ENCODE measurements at places on chromosomes 5 and 9.

DNA sequence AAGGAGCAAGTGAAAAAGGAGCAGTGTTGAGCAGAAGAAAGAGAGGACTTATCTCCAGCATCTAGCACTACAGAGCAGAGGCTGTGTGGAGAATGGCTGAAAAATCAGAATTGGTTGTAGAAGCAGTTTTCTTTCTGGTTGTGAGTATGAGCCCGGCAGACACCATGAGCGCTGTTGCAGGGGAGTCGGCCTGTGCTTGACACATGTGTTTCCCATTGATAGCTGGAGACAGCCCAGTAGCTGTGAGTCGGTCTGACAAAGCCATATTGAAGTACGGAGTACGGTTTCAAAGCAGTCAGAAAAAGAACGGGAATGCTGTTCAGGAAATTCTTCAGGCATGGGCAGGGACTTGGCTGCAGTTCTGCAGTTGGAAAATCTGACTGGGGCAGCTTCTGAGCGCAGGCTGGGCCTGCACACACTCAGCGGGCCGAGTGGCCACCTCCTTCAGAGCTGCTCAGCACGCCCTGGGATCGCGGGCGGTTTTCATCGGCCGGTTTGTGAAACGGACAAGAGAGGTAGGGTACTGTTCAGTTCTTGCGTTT lies at the start of gene SGCD:
TSS of gene SGCD (plus strand) at position 447 of the 542 bp plus-strand sequence.
- DNase-seq = peak; percentile 92

DNA sequence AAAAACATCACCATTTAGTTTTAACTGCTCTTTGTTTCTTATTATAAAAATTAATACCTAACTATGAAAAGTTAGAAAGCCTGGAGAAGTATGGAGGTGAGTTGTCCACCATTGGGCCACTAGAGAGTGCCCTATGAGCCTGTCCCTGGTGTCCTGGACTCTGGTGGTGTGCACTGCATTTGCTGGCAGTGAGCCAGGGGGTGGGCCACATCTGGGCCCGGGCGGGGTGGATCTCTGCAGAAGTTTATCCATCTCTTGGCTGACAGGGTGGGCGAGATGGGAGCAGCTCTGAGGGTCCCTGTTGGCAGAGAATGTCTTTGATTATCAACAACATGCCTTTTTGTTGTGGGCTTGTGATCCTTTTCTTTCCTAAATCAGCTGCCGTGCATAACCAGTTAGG lies 8.2 kb downstream of the TENT4A start:
- no peak for DNase-seq

DNA sequence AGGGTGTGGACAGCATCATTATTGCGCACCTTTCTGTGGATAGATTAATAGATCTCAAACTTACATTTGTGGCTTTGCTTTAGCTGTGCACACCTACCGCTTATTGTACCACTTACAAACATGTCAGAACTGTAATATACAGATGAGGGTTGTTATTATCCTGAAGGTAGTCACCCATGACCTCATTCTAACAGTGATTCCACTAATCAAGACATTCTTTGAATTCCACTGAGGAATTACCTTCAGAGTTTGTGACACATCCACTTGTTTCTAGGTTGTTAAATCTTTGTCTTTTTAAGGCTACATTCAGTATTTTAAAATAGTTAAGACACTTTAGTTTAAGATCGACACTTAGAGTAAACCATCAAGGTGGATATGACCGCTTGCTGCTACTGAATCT lies 7.8 kb downstream of the KCNV2 start:
- no peak for DNase-seq

DNA sequence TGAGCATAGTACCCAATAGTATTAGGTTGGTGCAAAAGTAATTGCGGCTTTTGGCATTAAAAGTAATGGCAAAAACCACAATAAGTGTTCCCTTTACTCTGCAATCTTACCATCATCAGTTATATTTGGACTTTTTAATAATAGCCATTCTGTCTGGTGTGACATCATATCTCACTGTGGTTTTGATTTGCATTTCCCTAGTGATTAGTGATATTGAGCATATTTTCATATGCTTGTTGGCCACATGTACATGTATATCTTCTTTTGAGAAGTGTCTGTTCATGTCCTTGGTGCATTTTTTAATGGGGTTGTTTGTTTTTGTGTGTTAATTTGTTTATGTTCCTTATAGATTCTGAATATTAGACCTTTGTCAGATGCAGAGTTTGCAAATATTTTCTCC lies 289.9 kb downstream of the FAM170A start:
- no peak for DNase-seq

- DNase-seq = no peak
Measured at GRCh38 chr5:130992621-130993020, 172.4 kb downstream of the HINT1 start.

DNA sequence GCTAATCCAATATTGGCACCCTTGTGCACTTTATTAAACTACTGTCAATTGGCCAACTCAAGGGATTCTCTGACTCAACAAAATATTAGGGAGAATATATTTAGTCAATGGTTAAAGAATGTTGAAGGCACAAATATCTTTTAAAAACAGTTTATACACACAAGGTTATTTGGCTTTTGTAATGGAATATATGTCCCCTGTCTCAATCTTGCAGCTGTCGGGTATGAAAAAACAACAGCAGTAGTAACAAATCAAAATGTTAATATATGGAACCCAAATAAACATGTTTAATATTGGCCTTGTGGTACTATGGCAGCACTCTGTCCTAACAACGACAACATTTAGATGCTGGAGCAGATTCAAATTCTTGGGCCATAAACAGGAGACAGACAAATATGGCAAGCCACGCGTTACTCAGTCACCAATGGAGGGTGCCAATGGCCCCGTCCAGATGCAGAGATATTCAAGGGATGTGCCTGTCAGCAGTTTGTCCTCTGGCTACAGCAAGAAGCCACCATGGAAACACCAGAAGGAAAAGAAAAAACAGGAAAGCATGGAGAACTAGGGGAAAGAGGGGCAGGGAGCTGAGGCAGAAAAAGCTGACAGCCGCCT lies 342.0 kb downstream of the NDUFS4 start:
- DNase-seq = no peak

GRCh38 chr9:79776581-79776980 lies 204.8 kb downstream of the TLE4 start:
- no peak for DNase-seq

- no peak for DNase-seq
Measured at GRCh38 chr5:161230221-161230620, 316.3 kb downstream of the GABRB2 start.

GRCh38 chr9:16417161-16417560 lies 453.3 kb downstream of the BNC2 start:
- peak; percentile 89 for DNase-seq

DNA sequence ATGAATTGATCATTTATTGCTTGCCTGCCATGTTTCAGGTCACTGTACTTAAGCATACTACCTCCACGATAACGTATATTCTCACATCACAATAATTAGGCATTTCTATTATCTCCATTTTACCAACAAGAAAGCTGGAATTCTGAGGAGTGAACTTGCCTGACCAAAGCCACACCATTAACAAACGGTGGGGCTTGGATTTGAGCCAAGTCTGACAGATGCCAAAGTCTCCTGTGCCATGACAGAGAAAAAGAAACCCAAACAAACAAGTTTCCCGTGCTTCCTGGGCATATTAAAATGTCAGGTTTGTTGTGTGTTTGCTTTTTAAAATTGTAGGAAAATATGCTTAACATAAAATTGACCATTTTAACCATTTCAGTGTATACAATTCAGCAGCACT lies 40.8 kb upstream of the KCNV2 start:
- no peak for DNase-seq

DNA sequence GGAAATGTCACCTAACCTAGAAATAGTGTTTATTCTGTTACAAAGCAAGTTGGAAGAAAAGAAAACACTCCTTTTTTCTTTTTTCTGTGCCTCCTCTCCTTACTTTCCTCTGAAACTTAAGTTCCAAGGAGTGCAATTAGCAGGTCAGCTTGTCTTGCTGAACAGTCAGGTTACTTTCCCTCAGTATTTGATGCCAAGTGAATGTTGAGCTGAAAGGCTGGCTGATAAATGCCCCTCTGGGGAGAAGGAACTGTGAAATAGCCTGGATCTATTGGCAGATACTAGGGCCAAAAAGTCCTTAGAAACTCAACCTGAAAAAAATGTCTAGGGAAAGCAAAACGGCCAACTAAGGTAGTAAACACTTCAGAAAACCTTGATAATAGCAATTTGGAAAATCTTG lies 43.6 kb downstream of the GRIA1 start:
- no peak for DNase-seq

GRCh38 chr5:35341189-35341588 lies 110.9 kb upstream of the PRLR start:
- no peak for DNase-seq

- DNase-seq = no peak
Measured at GRCh38 chr5:98333921-98334320, 439.5 kb upstream of the RGMB start.

DNA sequence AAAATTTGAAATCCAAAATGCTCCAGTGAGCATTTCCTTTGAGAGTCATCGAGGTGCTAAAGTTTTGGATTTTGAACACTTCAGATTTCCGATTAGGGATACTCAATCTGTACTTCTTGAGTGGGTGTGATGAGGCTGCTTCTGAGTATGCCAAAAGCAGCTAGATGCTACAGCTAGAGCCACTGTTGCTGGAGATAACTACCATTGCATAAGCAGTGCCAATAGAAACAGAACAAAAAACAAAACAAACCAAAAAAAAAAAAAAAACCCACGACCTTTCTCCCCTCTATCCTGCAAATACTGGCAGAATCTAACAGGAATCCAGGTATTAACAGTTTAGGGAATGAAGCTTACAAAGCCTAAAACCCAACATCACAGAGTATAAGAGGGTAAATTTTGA lies 43.5 kb downstream of the PKD2L2 start:
- DNase-seq = no peak

GRCh38 chr5:399296-400281 lies 43.4 kb upstream of the EXOC3 start:
- peak; percentile 98 for DNase-seq

DNA sequence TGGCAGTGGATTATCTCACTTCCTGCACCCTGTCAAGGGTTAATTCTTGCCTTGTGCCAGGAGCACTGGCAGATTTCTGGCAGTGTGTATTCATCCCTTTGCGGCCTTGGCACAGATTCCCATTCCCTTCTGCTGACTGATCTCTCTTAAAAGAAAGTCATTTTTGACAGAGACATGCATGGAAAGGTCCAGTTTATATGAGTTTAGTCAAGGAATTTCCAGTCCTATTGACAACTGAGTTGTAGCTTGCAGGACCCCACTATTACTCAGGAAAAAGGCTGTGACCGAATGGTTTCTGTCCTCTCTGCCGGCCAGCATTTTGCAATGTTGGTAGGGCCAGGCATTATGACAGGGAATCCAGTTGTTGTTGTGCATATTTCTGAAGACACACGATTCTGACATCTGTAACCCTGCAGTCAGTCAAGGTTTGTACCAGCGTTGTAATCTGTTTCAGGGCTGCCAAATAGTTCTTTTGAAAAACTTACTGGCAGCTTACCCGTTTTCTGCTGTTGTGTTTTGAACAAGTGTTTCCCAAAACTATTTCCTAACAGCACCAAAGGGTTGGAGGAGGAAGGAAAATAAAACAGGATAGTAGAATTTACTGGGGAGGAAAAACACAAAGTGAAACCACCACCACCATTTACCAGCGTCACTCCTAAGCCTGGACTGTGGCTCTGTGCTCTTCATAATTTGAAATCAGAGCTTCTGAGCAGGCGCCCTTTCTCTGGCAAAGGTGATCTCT lies 243.4 kb upstream of the KLF4 start:
- DNase-seq = peak; percentile 51

- no peak for DNase-seq
Measured at GRCh38 chr9:38334234-38334633, 58.3 kb upstream of the ALDH1B1 start.

GRCh38 chr9:1837453-1838084 lies 177.6 kb upstream of the SMARCA2 start:
- DNase-seq = no peak

GRCh38 chr5:152462021-152462721 lies 57.1 kb upstream of the NMUR2 start:
- no peak for DNase-seq

- DNase-seq = no peak
Measured at GRCh38 chr5:150116667-150117400, 30.5 kb upstream of the CSF1R start.

DNA sequence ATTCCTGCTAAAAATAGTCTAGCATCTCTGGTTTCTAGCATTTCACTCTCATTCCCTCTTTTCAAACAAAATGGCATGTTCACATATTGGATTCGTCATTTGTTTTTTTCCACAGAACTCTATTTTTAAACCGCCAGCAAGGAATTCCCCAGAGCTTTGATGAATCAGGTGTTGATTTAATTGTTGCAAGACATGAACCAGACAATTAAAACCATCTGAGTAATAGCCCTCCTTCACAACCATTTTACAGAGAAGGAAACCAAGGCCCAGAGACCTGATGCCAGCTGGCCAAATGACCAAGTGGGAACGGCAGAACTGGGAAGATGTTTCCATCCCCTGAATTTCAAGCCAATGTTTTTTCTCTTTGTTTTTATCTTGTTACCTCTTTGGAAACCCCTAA lies 167.0 kb downstream of the CAAP1 start:
- DNase-seq = no peak

GRCh38 chr9:128340691-128341434 lies 536 bp downstream of the SLC27A4 start:
- DNase-seq = no peak

DNA sequence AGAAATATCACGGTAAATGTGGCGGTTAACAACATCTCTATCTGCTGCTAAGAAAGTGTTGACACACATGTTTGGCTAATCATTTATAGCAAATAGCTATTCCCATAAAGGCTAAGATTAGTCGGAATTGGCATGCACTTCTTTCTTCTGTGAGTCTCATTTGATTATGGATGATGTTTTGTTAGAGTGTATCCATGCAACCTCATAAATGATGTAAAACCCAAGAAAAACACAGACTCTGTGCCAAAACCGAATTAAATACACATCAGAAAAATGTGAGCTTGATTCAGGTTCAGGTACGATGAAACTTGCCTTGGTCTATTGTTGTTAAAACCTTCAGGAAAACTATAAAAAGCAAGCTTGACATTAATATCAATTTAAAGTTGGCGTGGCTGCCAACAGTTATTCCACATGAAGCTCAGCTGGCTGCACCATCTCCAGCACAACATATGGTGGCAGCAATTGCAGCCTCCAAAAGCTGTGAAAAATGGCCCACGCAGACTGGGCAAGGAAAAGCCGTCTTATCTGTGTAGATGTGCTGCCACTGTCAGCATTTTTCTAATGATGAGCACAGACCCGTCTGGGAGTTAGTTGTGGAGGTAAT lies 41.1 kb upstream of the ICE1 start:
- DNase-seq = no peak

GRCh38 chr5:179243333-179243732 lies 101.9 kb downstream of the ADAMTS2 start:
- no peak for DNase-seq

DNA sequence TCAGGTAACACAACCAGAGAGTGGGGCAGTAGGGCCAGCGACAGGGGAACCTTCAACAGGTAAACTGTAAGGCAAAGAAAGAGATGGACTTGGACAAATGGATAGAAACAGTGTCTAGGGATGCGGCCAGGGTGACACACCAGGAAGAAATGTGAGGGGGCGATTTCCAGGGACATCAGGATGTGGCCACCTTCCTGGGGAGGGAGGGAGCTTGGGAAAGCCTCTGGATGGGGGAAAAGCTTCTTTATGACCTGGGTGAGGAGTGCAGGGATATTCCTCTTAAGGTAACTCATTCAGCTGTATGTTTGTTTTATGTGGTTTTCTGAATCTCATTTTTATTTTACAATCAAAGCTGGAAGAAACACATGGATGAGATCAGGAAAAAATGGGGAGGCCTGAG lies 11.9 kb upstream of the NXNL2 start:
- no peak for DNase-seq

- DNase-seq = no peak
Measured at GRCh38 chr5:101605700-101606099, 690.4 kb downstream of the SLCO4C1 start.

GRCh38 chr5:177596775-177597238 lies 3.1 kb upstream of the B4GALT7 start:
- no peak for DNase-seq

All from AG09319 (cell line).